Activated CD4-positive, alpha-beta memory T cell treated with anti-CD3 and anti-CD28 coated beads for 36 hours (primary cell): ENCODE measurements at places on chromosomes 2 and 18. TPM values are rescaled to one million over a fixed set of nuclear protein-coding genes. Genes with fewer than 3 reads are reported as not detected.

- no peak for DNase-seq
- H3K27ac ChIP-seq: peak overlapping the region; percentile 30
- H3K4me1 ChIP-seq: peaks cover 36% of the 10 kb centered on the region
These were observed 308.1 kb downstream of the ZEB2 start for GRCh38 chr2:144211826-144212225.

Gene TUBA3E
- total RNA-seq: not detected

Gene TGFA
- total RNA-seq: 0.58 TPM

Gene SLC8A1
- total RNA-seq: 0.12 TPM

Gene SCYGR5
- not detected for total RNA-seq

Gene SPP2
- total RNA-seq: not detected
